ENCODE measurements at places on chromosomes 6 and 20. TPM values are rescaled to one million over a fixed set of nuclear protein-coding genes. Genes with fewer than 3 reads are reported as not detected.

Gene HUS1B
- total RNA-seq = 2.4 TPM

Gene BPIFA1
- total RNA-seq = not detected

Gene APOM
- 4.3 TPM for total RNA-seq

Gene SH3BGRL2
- 2.0 TPM for total RNA-seq

Gene CRISP2
- not detected for total RNA-seq

Gene CD24
- total RNA-seq = 0.73 TPM

Gene GATA5
- not detected for total RNA-seq

Gene ANGPT4
- total RNA-seq = not detected

Gene BTNL2
- total RNA-seq = not detected

Gene SSTR4
- not detected for total RNA-seq

DNA sequence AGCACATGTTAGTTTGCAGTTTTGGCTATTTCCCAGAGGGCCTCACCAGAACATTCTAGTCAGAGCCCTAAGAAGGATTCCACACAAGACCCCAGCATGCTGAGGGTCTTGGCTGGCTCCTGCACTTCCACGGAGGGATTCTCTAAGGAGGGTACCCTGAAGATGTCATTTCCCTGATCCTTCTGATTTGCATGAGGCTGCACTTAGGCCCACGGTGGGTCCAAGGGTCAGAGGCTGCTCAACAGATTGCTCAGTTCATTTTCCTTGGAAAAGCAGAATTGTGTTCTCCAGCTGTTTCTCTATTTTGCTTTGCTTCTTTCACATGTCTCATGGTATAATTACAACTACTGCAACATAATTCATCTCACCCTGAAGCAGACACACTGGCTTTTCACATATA lies 22.2 kb downstream of the PREP start:
- DNase-seq = no peak

DNA sequence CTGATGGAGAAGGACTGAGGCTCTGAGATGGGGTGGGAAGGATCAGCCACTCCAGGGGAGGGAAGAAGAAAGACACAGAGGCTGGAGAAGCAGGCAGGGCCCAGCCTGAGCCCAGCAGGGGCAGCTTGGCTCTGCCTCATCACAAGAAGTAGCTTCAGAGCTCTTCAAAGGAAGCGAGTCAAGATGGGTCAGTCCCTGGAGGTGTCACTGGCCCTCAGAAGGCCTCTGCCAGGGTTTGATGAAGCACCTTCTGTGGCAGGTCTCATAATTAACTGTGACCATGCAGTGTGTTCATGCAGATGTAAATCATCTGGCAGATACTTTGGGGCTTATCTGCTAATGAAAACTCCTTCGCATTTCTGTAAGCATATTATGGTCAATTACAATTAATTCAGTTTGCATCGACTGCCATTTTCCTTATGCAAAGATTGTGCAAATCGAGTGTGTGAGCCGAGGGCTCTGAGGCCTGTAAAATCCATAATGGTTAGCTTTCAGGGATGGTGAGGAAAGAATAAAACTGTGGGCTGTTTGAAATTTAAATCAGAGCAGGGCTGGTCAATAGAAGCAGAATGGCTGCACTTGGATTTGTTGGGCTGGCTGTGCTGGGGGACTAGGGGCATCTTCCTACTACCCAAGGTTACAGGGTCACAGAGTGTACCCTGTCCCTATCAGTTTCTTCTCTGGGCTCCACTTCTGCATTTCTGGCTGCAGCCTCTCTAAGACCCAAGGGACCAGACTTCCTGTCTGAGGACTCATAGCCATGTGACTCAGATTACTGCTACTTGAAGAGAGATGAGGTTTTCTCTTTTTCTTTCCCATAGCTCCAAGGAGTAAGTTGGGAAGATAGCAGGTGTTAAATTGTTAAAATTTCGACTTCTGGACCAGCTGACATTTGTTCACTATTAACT lies 376.6 kb downstream of the DHX35 start:
- no peak for DNase-seq

DNA sequence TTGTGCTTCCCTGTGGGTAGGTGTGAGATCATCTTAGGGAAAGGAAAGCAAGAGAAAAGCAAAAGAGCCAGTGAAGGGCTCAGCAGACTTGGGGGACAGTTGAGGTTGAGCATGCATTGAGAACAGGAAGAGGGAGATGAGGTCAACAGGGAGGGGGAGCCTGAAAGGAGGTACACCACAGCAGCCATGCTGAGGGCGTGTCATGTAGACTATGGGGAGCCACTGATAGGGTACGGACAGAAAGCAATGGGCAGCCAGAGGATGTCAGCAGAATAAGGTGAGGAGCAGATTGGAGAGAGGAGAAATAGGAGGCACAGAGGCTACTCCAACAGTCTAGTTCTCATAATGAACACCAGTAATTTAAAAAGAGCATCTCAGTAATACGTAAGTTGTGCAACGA lies 351.1 kb upstream of the HTR1E start:
- no peak for DNase-seq

DNA sequence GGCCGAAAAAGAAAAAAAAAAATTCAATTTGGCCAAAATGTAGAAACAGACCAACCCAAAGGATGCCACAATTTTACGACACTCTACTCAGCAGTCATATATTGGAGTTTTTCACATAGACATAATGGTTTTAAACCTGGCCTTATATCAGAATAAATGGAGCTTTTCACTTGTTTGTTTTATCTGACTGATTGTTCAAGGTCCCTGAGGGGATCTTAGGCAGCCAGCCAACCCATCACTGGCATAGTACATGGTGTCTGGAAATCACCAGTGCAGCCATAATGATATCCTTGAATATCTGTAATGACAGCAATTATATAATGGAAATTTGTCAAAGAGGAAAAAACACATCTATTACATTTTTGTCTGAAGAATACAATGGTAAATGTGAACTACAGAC lies 96.9 kb downstream of the PRSS35 start:
- no peak for DNase-seq

DNA sequence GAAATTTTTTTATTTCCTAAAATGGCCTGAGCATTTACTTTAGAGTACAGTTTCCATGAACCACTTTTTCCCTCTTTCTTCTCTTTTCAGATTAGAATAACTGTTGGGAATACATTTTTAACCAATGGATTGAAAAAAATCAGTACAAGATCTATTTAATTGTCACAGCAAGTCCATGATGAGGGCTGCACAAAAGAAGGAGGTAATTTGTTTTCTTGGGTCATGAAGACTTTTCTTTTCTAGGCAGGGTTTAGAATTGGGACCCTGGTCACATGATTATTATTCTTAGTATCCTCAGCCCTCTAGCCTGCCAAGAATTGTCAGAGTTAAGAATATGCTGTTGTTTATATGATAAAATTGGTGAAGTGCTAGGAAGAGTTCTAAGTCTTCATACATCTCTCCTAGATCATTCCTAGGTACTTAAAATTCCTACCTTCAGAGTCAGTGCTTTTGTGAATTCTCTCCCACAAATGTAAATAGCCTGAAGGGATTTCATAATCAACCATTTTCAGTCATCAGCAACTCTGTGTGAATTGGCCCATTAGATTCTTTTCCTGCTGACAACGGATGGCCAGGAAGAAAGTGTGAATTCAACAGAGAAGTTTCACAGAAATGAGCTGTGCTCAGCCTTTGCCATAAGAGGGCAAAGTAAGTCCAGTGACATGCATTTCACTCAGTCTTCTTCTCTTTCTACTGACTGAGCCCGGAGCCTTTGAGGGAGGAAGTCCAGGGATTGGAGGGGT lies 32.4 kb upstream of the TPBG start:
- no peak for DNase-seq

DNA sequence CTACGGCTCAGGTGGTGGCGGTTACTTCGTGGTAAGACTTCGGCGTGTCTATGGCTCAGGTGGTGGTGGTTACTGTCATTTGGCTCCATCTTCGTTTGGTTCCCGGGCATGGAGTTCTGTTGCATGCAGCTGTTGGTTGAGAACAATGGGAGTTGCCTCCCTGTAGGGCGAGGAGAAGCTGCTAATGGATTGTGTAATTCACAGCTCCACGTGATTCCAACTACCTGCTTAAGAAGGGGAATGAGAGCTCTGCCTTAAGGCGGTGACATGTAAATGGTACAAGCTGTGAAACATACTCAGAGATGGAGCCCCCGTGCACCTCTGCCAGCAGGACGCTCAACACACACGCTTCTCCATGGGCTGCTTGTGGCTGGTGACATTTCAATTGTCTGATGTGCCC lies 12.4 kb upstream of the DACT2 start:
- no peak for DNase-seq

GRCh38 chr6:16471222-16471909 lies 233.0 kb downstream of the GMPR start:
- DNase-seq = no peak

DNA sequence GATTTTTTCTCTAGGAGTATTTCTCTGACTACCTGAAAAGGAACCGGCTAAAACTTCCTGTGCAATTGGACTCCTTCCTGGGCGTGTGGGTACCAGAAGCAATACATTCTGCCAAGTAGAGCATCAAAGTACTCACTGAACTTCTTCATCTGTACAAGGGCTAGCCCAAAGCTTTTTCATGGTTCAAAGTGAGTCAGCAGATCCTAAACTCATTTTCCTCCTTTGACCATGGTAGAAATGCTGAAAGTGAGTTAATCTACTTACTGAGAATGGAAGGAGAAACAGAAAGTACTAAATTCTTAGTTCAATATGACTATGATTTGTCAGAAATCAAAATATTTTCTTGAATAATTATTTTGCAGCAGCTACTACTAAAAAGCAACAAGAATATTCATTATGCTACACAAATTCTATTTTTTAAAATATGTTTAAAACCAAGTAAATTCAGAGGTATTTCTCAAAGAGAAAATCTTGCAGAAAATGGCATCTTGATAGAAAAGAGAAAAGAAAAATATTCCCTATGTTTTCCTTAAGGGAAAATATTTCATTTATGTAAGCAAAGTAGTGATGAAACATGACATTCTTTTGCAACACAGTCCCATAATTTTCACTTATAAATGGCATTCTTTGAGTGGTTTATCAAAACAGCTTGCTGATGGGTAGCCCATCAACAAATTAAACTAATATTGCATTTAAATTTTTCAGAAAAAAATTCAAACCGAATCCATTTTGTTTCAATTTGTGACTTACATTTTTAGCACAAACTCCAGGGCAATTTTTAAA lies 3.7 kb upstream of the BEND6 start:
- DNase-seq = no peak

- DNase-seq = no peak
These were observed 12.1 kb downstream of the CEP85L start for GRCh38 chr6:118639054-118639964.

DNA sequence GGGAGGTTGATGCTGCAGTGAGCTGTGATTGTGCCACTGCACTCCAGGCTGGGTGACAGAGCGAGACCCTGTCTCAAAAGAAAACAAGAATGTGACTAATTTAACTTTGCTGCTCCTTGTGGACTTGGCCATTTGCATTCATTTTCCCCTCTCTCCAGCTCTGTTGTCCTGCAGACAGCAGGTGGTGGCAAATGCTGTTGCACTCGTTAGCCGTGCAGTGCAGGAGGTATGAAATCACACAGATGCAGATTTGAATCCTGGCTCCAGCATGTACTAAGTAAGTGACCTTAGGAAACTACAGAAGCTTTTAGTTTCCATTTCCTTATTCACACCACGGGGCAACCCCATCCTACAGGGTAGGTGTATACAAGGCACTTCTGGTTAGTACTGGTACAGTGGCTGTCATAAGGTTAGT lies 9.6 kb upstream of the BEND3 start:
- no peak for DNase-seq

- no peak for DNase-seq
These were observed 11.4 kb downstream of the LBP start for GRCh38 chr20:38357653-38358207.

DNA sequence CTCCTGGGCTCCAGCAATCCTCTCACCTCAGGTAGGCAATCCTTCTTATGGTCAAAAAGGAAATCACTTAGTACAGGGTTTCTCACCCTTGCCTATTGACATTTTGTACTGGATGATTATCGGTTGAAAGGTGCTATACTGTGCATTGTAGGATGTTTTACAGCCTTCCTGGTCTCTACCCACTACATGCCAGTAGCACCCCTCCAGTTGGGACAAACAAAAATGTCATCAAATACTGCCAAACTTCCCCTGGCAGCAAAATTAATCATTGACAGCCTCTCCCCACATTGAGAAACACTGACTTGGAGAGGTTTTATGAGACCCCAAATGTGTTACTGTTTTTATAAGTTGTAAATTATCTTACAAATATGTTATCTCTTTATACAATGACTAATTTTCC lies 368.1 kb downstream of the PKHD1 start:
- DNase-seq = no peak

- no peak for DNase-seq
These were observed 39.3 kb upstream of the SRPK1 start for GRCh38 chr6:35960187-35960586.

- DNase-seq = no peak
These were observed 230.6 kb downstream of the TSHZ2 start for GRCh38 chr20:53202777-53203176.

All from naive thymus-derived CD4-positive, alpha-beta T cell (primary cell).